Daoy (cell line): ENCODE measurements at places on chromosomes 13 and 19.

GRCh38 chr13:69571606-69572323 is 535.9 kb upstream of the ATXN8OS start:
- no peak for DNase-seq

DNA sequence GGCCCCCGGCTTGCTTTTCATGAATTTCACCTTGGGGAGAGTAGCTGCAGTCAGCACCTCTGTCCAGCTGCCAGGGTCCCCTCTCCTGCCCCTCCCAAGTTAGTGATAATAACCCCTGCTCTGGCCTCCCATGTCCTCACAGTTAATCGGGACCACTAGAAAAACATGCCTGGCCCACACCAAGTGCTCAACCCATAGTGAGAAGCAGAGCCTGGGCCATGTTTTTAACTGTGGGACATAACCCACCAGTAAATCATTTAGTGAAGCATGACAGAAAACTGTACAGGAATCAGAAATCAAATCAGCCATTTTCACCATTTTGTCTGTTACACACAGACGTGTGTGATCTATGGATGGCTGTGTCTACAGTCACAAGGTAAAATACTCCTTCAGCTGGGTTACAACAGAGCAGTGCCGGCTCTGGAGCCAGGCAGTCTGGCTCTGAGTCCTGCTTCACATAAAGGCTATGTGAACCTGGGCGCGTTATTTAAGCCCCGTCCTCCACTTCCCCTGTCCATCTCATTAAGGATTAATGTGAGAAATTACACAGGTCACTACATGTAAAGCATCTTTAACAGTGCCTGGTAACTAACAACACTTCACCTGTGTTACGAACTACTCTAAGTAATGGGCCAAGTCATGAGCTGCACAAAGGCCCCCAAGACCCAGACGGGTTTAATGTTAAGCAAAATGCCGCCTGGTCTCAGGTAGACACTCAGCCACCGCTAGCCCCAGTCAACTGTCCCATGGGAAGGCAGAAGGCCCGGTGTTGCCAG is 7.6 kb upstream of the ECH1 start:
- no peak for DNase-seq

DNA sequence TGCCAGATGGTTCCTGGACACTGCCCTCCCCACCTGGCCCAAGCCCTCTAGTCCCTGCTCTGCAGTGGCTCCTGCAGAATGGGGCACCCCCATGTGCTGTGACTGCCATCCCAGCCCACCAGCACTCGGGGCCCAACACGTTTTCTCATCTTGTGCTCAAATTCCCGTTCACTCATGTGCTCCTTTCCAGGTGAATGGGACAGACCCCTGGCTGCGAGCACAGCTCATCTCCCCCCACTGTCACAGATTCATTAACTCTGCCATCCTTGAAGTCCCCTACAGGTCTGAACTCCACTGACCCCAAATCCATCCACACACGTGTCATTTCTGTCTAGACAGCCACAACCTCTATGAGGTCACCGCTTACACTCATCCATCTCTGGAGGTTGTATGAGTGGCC is 23.6 kb downstream of the TUBA3C start:
- no peak for DNase-seq

- no peak for DNase-seq
Measured at GRCh38 chr13:46492946-46493345, 60.0 kb upstream of the LRCH1 start.

DNA sequence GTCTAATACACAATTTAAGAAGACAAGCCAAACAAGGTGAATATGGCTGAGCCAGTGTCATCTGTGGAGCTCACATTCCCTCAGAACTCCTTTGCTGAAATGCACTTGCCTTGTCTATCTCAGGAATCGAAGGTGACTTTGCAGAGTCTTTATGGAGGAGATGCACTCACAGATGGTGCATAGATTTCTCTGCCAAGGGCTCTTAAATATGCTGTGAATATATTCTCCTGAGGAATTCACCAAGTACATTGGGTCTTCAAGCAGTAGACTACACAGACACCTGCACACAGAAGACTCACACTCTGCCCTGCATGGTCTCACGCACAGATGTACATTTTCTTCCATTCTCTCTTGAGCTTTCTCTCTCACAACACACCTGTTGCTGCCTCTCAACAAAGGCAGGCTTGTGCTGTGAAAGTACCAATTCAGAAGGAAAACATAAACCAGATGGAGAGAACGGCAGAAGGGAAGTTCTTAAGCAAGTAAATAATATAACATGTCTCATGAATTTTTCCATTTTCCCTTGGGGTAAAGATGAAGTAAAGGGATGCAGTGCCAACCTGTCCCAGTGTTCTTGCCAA is 174.7 kb downstream of the DLEU7 start:
- no peak for DNase-seq

GRCh38 chr19:38841787-38842438 is 7.9 kb downstream of the HNRNPL start:
- DNase-seq, result no peak

DNA sequence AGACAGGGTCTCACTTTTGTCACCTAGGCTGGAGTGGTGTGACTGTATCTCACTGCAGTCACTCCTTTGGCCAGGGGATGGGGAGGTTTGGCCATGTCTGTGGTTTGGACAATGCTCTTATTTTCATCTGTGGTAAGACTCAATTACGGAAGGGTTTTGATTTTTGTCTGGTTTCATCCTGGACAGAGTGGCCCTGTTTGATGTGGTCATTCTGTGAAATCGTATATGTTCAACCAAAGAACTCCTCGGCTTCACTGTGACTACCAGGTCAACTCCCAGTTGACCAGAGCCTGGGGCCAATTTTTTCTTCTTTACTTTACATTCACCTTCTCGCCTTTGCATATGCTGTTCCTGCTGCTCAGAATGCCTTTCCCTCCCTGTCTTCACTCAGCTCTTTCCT is 6.8 kb upstream of the CCDC124 start:
- DNase-seq, result no peak

DNA sequence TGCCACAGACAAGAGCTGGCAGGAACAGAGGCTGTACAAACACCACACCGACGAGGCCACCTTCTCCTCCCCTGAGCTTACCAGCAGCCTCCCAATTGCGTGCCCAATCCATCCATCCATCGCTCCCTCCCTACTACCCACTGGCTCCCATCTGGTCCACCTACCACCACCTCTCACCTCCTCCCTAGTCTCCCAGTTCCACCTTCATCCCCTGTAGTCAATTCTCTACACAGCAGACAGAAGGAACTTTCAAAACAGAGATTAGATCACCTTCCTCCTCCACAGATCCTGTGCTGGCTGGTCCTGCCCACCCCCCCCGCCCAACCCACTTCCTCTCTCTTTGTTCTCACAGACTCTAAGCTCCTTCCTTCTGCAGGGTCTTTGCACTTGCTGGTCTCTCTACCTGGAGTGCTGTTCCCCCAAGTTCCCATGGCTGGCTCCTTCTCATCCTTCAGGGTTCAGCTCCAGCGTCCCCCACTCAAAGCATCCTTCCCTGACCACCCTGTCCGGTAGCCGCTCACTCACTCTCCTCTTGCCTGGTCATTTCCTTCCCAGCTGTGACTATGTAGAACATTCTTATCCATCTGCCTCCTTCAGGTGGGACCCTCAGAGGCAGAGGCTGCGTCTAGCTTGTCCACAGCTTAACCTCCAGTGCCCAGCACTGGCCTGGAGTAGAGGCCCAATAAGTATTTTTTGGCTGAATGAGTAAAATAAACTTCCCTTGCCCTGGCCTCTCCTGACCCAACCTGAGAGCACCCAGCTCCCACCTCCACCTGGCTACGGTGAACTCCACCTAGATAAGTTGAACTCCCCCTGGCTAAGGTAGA is 23.0 kb downstream of the PIN1 start:
- no peak for DNase-seq
